Iris pigment epithelial cell (primary cell): ENCODE measurements at places on chromosomes 2 and 18.

GRCh38 chr18:25176518-25177042 lies 175.4 kb downstream of the ZNF521 start:
- no peak for DNase-seq

- no peak for DNase-seq
Observed at GRCh38 chr18:76388261-76388660, 106.8 kb downstream of the ZNF516 start.

DNA sequence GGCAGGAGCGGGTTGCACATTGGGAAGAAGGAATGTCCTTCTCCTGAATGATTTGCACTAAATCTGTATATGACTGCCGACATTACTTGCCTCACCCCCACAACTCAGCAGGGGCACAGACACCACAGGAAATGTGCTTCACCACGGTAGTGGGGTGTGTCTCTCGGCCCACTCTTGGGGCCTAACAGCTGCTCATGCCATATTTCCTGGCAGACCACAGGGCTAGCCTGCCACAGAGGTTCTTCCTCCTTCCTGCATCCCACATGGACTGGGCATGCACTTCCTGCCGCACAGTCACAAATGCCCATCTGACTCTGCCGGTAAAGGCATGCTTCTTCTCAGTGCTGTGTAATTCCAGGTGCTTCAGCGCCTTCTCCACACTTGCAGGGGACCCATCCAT lies 10.3 kb upstream of the PAPOLG start:
- no peak for DNase-seq

- no peak for DNase-seq
Observed at GRCh38 chr2:155266109-155266508, 567.6 kb downstream of the KCNJ3 start.

DNA sequence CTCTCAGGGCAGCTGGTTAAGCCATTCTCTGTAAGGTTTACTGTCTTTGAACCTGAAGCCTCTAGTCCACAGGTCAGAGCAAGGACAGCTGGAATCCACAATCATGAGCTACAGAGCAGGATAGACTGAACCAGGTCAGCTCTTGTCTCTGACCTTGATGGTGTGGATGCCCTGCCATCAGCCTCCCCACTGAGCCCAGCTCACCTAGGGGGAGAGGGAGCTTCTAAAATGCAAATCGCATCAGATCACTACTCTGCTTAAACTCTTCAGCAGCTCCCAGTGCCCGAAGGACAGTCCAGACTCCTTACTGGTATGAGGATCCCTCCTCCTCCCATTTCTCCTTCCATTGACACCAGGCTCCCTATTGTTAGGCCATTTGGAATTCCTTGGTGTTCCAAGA lies 255.3 kb upstream of the CCDC68 start:
- no peak for DNase-seq

DNA sequence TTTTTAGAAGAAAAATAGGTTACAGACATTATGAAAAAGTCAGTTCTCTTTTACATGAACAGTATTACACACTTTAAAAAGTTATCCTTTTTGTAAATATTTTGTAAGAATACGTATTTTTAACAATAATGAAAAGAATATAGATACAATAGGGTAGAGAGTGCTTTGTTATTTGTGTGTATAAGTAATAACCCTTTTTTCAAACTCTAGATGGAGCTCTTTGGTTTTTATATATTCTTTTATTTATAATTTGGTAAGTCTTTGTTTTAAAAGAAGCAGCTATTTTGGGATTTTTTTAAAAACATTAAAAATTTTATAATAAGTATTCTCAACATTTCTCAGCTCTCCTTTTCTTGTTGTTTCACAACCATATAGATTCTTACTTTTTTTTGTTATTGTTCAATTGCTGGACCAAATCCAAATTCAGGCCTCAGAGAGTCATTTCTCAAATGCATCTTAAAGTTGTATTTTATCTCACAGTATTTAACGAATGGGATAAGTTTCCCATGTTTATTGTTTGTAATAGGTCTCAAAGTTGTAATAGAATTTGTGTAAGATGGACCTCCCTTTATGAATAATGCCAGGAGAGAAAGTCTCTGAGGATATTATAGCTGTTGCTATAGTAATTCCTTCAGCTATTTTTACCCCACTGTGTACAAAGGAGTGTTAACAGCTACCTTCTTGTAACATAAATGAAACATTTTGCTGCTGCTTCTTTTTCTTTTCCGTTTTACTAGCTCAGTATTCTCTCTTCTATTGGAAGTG lies 46.4 kb downstream of the ACYP2 start:
- DNase-seq, result no peak

- no peak for DNase-seq
Observed at GRCh38 chr2:168749297-168749696, 53.1 kb upstream of the NOSTRIN start.

DNA sequence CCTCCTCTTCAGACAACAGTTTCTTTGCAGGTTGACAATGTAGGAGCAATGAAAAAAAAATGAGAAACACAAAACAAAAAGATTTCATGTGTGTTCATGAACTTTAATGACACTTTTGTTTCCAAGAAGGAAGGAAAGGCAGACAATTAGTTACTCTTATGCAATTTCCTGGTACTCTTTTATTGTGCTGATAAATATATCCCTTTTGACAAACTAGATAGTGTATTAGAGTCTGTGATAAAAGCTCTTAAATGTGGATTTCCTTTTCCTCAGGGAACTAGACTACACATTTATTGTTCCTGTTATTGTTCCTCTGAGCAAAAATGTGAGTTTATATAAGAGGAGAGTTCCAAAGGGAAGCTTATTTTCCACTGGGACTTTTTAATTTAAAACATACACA lies 188.7 kb upstream of the NRXN1 start:
- DNase-seq, result no peak

DNA sequence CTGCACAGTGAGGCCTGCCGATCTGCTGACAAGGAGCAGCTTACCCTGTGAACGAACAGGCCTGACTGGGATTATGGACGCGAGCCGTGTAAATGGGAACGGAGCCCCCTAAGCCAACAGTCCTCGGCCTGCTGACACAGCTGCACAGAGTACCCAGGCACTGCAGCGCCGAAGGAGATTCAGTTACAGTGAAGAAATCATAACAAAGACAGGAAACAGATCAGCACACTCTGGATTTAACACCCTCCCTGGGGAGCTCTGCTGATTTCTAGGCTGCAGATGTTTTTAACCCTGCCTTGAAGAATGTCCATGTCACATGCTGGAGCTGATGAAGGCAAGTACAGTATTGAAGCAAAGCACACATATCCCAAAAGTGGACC lies 43.4 kb downstream of the COLEC12 start:
- peak; percentile 73 for DNase-seq

DNA sequence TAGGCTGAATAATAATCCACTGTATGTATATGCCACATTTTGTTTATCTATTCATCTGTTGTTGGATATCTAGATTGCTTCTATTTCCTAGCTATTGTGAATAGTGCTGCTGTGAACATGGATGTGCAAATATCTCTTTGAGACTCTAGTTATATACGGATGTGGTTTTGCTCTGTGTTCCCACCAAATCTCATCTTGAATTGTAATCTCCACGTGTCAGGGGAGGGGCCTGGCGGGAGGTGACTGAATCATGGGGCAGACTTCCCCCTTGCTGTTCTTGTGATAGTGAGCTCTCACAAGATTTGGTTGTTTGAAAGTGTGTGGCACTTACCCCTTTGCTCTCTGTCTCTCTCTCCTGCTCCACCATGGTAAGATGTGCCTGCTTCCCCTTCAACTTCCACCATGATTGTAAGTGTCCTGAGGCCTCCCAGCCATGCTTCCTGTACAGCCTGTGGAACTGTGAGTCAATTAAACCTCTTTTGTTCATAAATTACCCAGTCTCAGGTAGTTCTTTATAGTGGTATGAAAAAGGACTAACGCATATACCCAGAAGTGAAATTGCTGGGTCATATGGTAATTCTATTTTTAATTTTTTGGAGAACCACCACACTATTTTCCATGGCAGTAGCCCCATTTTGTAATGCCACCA lies 86.1 kb upstream of the UPP2 start:
- DNase-seq, result no peak

DNA sequence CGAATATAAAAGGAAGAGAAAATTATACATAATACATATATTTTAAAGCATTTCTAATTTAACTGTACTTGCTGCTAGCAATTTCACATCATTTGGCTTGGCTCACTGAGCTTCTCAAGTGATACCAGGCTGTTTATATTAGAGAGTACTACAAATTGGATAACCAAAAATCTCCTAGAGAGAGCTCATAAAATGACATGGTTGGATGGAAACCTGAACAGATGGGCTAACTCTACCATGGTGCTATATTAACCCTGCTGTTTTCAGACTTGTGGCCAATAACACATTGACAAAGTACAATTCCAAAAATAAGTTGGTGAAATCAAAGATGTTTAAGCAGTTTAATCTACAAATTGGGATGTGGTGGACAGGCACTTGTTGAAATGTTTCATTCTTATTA lies 364.4 kb upstream of the GCFC2 start:
- DNase-seq, result no peak

GRCh38 chr2:17506736-17507616 lies 11.3 kb downstream of the RAD51AP2 start:
- DNase-seq, result peak; percentile 9

- peak; percentile 30 for DNase-seq
Observed at GRCh38 chr2:25168256-25169072, at the start of gene POMC. TSS of gene POMC (minus strand) at chr2:25168580. CDS start at chr2:25164772, 3,808 bp downstream.

DNA sequence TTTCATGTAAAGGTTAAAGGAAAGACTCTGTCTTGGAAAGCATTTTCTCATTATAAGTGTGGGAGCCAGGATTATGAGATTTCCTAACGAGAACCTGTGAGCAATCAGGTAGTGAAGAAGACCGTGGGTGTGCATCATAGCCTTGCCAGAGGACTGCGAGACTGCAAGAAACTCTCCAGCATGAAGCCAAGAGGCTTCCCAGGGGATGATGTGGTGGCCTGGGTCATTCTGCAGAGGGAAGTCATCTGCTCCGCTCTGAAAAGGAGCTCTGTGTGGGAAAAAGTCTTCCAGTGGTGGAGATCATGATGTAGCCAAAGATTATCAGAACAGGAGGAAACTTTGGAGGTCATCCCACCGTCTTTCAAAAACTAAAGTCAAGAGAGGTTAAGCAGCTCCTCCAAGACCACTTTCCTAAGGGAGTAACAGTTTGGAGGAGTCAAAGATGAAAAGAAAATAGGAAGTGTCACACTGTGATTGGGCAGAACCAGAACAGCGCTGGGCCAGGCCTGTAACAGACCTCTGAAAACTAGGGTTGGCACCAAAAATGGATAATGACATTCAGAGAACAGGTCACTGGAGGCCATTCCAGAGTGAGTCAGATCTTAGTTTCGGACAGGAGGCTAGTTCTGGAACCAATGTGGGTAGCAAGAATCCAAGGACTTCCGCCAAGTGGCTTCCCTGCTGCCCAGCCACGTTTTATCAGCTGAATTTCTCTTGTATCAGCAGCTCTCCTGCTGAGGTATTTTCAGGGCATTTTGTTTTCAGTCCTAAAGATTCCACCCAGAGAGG lies 113.0 kb downstream of the LRATD1 start:
- no peak for DNase-seq

DNA sequence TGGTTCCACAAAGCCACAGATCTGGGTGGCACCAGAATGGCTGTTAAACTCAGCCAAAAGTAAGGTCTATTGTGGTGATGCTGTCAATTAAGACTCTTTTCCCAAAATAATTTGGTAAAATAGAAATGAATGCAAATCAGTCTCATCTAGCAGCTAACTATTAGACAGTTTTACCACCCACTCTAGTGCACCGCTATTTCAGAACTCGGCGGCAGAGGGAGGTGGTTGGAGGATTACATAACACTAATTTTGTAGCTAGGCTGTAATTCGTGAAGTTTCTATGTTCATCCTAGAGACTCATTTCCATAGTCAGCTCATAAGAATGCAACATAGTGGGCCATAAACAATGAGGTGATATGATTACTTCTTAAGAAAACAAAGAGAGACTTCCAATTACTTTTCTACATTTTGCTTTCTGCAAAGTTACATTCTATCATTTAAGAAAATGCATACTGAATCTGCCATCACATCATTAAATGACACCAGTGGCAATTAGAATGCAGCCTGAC lies 413.8 kb downstream of the FBXO15 start:
- DNase-seq, result no peak

DNA sequence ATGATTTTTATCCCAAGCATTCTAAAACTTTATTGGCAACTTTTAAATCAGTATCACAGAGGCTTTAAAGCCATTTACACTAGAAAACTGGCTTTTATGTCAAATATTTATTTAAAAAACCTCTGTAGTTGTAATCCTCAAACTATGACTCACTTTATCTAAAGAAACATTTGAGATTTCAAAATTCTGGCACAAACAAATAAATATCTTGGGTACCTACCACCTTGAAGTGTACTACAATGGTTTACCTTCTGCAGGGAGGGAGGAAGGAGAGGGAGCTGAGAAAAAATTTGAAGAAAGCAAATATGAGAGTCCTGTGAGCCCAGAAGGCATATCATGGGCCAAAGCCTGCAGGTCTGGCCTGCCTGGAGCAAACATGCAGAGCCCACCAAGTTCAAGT lies 155.6 kb downstream of the NCKAP5 start:
- peak; percentile 24 for DNase-seq

DNA sequence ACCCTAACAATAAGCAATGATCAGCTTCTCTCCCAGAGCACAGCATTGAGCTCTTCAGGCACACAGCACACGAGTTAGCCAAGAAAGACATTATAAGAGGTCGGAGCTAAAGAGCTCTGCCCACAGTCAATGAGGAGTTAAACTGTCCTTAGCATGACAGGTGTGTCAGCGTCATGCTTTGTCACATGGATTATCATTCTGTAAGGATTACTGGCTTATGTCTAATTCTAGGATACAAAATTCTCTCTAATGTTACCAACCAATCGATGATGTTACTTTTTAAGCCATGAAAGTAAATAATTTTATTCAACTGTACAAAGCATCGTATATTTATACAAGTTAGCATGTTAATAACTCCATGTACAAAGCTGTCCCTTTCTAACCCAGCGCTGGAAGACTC lies 108.8 kb downstream of the ZNF236 start:
- no peak for DNase-seq
